Esophagus squamous epithelium (tissue), 5 donors: ENCODE measurements at places on chromosomes 4 and X. TPM values are rescaled to one million over a fixed set of nuclear protein-coding genes. Genes with fewer than 3 reads are reported as not detected.

DNA sequence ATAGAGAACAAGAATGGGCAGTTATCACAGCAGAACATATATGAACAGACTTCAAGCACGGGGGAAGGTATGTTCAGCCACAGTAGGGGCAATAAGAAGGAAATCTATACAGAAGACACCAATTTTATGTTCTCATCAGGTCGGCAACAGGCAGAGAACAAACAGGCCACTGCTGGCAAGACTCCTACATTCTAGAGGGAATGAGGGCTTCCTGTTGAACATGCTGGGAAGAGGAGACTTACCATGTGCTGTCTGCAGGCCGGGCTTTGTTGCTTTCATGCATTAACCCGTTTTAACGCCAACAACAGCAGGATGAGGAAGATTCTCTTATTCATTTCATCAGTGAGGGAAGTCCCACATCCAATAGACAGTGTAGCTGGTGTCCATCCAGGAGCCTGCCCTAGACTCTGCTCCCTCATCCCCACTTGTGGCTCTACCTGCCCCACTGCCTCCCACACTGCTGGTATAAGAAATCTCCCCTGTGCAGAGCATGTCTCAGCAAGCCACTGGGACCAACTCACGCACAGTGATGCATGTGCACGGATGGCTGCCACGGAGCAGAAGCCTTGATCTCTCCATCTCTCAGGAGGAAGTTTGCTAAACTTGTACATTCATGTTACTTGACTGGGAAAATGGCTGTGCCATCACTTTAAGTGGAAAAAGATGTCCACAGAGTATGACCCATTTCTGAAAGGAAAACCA lies 84.5 kb downstream of the ACOX3 start:
- no peak for DNase-seq

DNA sequence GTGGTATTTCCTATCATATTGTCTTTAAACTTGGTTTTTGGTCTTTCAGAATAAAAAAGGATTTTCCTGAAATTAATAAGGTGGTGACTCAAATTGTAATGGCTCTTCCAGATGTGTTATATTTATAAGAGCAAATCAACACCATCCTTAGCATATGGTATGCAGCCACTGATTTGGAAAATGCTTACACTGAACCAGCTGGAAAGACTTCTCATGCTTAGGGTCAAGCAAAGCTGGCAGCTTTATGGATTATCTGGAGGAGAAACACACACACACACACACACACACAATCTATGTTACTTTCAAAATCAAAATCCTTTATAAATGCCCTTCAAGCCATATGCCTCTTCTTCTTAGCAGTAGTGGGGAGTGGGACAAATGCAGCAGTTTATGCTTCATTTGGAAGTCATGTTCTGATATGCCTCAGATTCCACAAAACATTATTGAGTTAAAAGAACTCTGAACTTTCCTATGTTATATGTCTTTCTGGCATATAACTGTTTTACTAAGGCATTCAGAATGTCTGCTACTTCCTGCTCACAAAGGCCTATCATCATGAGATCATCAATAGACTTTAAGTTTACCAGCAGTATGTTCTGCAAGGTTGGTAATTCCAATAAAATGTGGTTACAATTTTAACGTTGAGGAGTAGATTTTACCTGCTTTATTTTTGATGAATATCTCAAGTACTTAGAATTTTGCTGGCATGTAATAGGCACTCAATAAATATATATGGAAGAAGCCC lies 72.9 kb upstream of the PRDM5 start:
- DNase-seq: no peak

DNA sequence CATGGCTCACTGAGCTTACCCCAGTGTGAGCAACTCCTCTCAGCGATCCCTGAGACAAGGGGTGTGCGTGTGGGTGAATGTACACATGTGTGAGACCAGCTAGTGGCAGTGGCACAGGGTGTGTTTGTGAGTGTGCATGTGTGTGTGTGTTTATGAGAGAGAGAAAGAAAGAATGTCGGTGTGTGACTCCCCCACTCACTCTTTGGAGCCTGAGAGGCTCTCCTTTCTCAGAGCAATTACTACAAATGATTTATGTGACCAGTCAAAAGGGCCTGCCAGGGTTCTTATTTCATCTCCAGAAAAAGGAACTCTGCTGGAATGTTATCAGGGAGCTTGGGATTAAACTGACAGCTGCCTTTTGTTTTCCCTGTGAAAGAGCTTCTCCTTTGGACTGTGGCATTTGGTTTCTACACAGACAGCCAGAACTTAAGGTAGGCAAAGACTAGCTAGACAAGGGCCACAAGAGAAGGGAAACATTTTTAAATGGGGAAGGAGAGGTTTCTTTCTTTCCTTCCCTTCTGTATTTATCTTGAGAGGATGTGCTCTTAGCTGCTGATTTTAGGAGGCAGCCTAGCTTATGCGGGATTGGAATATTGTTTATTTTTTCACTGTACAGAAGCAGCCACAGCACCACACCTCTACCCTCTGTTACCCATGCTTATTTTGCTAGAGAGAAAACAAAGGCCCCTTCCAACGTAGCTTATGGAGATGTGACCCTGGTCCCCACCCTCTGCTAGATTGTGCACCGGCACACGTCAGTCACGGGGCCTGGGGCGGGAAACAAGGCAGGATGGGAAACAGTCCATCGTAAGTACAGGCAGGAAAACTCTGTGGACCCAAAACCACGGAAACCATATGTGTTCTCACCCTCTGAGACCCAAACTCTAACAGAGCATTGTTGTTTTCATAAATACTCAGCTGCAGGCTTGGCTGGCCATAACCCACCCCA lies 143.5 kb downstream of the MGST2 start:
- no peak for DNase-seq

DNA sequence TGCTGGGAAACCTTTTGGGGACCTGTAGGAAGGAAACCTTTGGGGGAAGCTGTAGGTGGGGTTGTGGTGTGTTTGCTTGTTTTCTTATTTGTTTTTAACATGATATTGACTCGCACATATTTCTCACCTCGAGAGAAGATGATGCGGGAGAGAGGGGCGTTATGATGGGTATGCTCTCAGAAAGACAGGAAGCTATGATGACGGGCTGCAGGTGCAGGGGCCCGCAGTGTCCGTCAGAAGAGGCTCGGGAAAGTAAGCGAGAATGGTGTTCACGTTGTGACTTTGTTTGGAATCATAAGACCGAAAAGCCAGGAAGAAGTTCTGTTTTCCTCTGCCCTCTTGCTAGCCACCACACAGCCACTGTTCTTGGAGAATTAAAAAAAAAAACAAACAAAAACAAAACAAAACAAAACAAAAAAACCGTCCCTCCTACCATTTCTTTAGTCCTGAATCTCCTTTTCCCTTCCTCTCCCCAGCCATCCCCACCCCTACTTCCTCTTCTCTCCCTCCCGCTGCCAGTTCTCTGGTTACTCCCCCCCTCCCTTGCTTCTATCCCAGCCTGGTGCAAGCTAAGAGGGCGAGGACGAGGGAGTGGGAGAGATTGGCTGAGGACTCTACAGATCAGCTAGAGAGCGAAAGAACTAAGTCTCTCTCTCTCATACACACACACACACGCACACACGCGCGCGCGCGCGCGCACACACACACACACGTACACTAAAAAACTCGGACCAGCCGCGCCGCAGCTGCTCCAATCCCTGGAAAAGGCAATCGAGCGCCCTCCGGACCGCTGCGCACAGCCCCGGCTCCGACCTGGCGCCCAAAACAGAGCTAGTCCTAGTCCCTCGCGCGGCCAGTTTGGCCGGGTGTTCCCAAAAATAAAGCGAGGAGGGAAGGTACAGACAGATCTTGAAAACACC lies at the start of gene BMP3:
TSS of gene BMP3 (plus strand) at position 648 of the 920 bp plus-strand sequence. CDS start 577 bp downstream, outside the sequence.
- DNase-seq: no peak

GRCh38 chr4:118787844-118788380 lies 48.0 kb downstream of the SEC24D start:
- no peak for DNase-seq

DNA sequence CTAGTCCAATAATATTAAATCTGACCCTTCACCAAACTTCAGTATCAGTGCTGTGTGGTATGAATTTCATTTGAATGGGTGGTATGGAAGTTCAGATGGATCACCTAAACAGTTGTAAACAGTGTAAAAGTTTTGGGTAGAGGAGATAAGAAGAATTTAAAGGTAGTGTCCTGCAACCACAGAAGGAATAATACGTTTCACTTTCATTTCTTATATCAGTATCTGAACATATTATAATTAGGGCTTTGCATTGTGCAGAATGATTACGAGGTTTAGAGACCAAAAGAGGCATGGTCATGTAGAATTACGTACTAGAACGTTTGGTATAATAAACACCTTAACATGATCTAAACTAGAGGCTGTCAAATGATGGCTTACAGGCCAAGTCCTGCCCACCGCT lies 116.1 kb downstream of the PDLIM5 start:
- DNase-seq: no peak

GRCh38 chr4:173538909-173539445 lies 8.9 kb upstream of the HAND2 start:
- DNase-seq: no peak

GRCh38 chrX:53412446-53412845 lies 10.0 kb downstream of the SMC1A start:
- no peak for DNase-seq

GRCh38 chr4:61275241-61275640 lies 75.1 kb downstream of the ADGRL3 start:
- DNase-seq: no peak

GRCh38 chr4:31427691-31428090 lies 707.5 kb downstream of the PCDH7 start:
- DNase-seq: no peak

- DNase-seq: no peak
These were observed 33.5 kb downstream of the NYX start for GRCh38 chrX:41480508-41481260.

GRCh38 chr4:182835006-182835740 lies 82.0 kb downstream of the DCTD start:
- DNase-seq: no peak

- DNase-seq: no peak
These were observed 49.2 kb downstream of the ENPP6 start for GRCh38 chr4:184168406-184169019.

DNA sequence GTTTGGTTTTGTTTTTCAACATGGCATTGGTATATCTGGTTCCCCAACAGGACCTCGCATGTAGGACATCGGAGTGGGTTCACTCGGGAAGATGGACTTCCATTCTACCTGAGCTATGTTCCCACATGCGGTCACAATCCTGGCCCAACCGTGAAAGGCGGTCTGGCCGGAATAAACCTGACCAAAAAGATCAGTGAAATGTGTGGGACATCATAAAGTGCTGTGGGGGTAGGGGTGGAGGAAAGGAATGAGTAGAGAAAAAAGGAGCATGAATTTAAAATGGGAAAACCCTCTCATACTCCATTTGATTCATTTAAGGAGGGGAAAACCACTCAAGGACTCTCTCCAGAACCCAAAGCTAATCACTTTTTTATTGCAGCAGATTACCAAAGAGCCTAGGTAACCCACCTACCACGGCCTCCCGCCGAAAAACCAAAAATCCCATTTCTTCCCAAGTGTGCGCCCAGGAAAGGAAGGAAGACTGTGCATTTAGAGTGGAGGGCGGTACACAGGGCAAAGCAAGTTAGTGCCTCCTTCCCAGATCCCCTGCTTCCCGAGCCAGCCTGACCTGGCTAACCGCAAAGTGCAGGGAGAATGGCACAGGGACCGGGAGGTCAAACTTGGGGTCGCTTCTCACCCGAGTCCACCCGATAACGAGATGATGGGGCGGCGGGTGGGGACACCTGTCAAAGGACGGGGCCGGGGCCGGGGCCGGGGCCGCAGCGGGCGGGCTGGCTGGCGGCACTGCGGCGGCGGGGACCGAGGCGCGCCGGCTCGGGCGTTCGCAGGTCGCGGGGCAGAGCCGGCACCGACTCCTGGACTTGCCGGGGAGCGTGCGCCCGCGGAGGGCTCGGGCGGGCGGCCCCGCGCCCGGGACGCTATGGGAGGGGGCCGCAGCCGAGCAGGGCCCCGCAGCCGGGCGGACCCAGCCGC lies 669 bp downstream of the TMEM150C start:
- DNase-seq: no peak

The FDCSP gene
- total RNA-seq: 5.7 TPM

The ZNF827 gene
- 6.5 TPM for total RNA-seq

The HELT gene
- total RNA-seq: not detected

The HNRNPDL gene
- 132 TPM for total RNA-seq
